Heart left ventricle (tissue), 16 donors: ENCODE measurements at places on chromosomes 5 and 9.

DNA sequence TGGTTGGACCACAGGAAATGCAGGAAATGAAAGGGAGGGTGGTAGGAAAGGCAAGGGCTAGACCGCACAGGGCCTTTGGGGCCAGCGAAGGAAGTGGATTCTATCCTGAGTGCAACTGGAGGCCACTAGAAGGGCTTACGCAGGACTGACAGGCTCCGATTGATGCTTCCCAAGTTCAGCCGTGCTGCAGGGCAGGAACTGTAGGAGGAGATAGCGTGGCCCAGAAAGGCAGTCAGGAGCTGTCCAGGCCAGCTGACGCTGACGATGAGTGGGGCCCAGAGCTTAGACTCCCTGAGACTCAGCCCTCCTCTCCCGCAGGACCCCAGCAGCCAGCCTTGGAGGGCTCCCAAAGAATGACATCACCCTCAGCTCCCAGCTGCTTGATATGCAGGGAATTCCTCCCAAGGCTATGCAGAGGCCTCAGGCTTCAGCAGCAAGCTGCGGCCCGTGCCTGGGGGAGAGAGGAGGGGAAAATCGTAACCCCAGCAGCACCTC, 48.8 kb downstream of the KCNIP1 start:
- DNase-seq: peak; percentile 85
- no peak overlapping the region for H3K4me3 ChIP-seq

GRCh38 chr5:66829358-66829674, 233.1 kb downstream of the MAST4 start:
- peaks cover 28% of the 10 kb centered on the region for H3K4me1 ChIP-seq
- no peaks in the 10 kb centered on the region for H3K36me3 ChIP-seq
- H3K27ac ChIP-seq: peak overlapping the region; percentile 55
- peak overlapping the region; percentile 50 for H3K4me3 ChIP-seq
- H3K27me3 ChIP-seq: no peaks in the 10 kb centered on the region

DNA sequence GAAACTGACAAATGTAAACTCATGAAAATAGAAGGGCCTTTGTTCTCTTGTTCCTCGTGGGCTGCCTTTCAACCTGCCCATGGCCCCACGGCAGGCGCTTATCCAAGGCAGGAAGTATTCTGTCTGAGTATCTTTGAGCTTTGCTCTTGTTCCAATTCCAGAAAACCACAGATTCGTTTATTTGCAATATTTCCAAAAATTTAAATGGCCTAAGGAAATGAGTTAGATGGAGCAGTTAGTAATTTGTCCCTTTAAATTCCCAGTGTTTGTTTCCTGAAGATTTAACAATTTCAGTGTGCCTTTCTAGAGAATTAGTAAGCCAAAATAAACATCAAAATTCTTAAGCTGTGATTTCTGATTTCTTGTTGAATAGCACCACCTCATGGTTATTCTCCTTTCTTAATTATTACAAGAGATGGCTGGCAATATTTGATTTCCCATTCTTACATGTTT, 299.4 kb upstream of the RASA1 start:
- no peaks in the 10 kb centered on the region for H3K4me1 ChIP-seq
- DNase-seq: peak; percentile 61
- H3K27me3 ChIP-seq: no peaks in the 10 kb centered on the region
- peak overlapping the region; percentile 52 for H3K27ac ChIP-seq

GRCh38 chr5:2166306-2166978, 283.7 kb upstream of the IRX4 start:
- H3K27me3 ChIP-seq: peaks cover 14% of the 10 kb centered on the region
- no peak overlapping the region for H3K27ac ChIP-seq
- H3K4me3 ChIP-seq: no peak overlapping the region
- no peaks in the 10 kb centered on the region for H3K4me1 ChIP-seq
- no peaks in the 10 kb centered on the region for H3K36me3 ChIP-seq

DNA sequence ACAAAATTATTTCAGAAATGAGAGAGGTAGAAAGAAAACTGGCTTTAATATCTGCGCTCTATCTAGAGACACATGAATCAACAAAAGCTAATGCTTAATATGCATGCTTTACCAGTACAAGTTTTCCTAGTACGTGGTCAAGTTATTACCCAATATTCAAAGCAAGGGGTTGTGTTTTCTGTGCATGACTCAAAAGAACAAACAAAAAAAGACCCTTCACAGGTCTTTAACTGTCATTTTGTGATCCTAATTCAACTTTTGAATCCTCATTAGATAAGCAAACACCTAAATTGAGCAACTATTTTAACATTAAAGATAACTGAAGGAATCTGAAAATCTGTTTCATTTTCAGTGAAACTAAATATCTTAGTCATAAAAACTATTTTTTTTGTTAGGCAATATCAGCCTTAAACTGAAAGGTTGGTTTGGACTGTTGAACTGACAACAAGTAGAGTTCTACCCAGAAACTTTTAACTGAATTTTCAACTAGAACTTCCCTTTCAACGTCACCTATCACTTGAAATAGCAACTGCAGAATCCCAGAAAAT, 12.5 kb downstream of the ST8SIA4 start:
- no peak for DNase-seq
- H3K27me3 ChIP-seq: no peaks in the 10 kb centered on the region
- peaks cover 16% of the 10 kb centered on the region for H3K4me1 ChIP-seq
- H3K27ac ChIP-seq: peak overlapping the region; percentile 65
- H3K4me3 ChIP-seq: peak overlapping the region; percentile 35
